ENCODE measurements at places on chromosomes 4 and X. TPM values are rescaled to one million over a fixed set of nuclear protein-coding genes. Genes with fewer than 3 reads are reported as not detected.

GRCh38 chr4:86857341-86858052, 8.3 kb upstream of the SLC10A6 start:
- DNase-seq: no peak

DNA sequence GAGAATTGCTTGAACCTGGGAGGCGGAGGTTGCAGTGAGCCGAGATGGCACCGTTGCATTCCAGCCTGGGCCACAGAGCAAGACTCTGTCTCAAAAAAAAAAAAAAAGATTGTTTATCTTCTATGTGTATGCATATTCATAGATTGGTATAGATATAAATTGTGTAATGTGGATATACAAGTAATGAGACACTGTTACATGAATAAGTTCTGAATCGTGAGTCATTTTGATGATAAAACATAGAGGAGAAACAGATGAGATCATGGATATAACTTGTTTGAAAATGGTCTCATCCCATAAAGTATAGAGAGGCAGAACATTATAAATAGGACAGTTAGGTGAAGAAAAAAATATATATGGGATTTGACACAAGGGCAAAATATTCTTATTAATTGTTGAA, 628.0 kb downstream of the IL1RAPL1 start:
- no peak for DNase-seq

DNA sequence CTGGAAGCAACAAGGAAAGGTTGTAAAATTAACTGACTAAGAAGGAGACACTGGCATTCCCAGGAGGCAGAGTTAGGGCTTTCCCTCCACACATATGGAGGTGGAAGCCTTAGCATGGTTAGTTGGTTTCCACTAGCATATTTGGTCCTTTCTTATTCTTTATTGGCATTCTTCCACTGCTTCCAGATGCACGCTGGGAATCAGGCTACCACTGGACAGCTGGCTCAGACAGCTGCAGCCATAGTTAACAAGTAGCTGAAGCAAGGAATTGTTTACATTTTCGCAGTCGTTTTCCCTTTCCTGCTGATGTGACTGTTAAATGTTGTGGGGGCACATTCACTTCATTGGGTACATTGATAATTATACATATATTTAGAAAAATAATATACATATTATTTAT, 169.2 kb downstream of the GRIA2 start:
- peak; percentile 0 for DNase-seq

- peak; percentile 79 for DNase-seq
These were observed 35.3 kb upstream of the GPR78 start for GRCh38 chr4:8544741-8545438.

Gene RAPGEF2
- total RNA-seq: 47.1 TPM

Gene MAGEA2
- total RNA-seq: not detected

- DNase-seq: no peak
These were observed 202.6 kb downstream of the TLL1 start for GRCh38 chr4:166075599-166075998.

GRCh38 chr4:30600246-30601017, 119.7 kb upstream of the PCDH7 start:
- peak; percentile 35 for DNase-seq

Gene JAKMIP1
- not detected for total RNA-seq

DNA sequence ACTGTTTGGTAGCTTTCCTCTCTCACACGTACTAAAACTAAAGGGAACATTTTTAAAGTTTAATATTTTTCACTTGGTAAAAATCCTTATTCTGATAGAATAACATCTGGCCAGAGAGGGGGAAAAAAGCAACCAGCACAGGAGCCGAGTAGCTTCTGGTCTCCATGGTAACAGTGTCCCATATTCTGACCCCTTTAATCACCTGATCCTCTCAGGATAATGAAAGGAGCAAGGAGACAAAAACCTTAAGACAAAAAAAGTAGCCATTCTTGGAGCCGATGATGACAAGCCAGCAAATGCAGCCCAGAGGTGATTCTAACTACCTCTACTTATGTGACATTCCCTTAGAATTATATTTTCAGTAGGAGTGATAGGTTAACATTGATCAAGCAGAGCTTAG, 126.6 kb downstream of the SLC39A8 start:
- DNase-seq: no peak

- DNase-seq: no peak
These were observed 54.5 kb downstream of the FAM184B start for GRCh38 chr4:17726911-17727310.

- DNase-seq: peak; percentile 90
These were observed 2.1 kb upstream of the FAT1 start for GRCh38 chr4:186725469-186726425.

Gene MAGEC1
- not detected for total RNA-seq

- no peak for DNase-seq
These were observed 1278.6 kb downstream of the PCDH7 start for GRCh38 chr4:31998807-31999206.

Gene CLDN34
- under 0.01 TPM for total RNA-seq

DNA sequence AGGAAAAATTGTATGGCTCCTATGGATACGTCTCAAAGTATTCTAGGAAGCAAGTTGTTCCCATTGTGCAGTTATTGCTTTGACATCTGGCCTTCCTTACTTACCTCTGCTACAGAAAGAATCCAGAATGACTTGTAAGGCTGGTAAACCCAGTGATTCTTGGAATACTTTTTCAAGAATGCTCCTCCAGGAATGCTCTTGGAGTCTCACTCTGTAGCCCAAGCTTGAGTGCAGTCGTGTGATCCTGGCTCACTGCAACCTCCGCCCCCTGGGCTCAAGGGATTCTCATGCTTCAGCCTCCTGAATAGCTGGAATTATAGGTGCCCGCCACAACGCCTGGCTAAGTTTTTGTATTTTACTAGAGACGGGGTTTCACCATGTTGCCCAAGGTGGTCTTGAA, 38.1 kb downstream of the GAB1 start:
- no peak for DNase-seq

DNA sequence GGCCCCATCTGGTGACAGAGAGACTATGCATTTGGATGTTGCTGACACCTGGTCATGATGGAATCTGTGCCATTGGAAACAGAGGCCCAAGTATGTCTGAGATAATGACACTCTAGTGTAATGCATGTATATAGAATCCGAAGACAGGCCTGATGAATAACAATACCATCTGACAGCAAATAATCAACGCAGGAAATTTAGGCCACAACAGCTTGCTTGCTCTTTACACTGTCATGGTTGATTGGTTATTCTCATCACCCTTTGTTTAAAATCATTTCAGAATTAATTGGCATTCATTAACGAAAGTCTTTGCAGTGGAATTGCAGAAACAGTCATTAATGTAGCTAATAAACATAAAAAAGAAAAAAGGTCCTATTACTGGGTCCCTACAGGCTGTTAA, 194.8 kb downstream of the AFF2 start:
- no peak for DNase-seq

DNA sequence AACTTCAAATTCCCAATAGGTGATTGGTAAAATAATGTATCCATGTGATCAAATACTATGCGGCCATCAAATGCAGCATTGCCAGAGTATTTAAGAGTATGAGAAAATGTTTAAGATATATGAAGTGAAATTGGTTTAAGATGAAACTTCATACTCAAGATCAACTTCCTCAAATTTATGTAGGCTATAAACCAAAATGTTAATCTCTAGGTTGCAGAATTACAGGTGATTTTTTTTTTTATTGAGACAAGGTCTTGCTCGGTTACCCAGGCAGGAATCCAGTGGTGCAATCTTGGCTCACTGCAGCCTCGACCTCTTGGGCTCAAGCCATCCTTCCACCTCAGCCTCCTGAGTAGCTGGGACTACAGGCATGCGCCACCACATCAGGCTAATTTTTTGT, 25.3 kb downstream of the ACSL4 start:
- DNase-seq: no peak

GRCh38 chrX:134981910-134982309, 8.9 kb upstream of the SMIM10 start:
- DNase-seq: no peak

Gene BST1
- 19.9 TPM for total RNA-seq

DNA sequence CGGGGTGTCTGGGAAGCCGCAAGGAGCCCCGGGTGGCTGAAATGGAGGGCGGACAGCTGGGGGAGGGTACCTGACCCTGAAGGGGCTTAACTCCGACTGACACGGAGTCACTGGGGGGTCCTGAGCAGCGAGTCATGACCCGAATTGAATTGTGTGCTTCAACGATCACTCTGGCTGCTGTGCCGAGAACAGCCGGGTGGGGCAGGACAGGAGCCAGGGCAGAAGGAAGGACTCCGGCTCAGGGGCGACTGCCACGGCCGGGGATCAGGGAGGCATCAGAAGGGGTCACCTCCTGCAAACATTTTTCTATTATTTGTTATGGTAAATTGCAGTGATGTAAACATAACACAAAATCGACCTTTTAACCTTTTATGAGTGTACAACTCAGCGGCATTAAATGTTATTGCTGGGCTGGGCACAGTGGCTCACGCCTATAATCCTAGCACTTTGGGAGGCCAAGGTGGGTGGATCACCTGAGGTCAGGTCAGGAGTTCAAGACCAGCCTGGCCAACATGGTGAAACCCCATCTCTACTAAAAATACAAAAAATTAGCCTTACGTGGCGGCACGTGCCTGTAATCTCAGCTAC, 21.6 kb downstream of the ZFYVE28 start:
- no peak for DNase-seq

DNA sequence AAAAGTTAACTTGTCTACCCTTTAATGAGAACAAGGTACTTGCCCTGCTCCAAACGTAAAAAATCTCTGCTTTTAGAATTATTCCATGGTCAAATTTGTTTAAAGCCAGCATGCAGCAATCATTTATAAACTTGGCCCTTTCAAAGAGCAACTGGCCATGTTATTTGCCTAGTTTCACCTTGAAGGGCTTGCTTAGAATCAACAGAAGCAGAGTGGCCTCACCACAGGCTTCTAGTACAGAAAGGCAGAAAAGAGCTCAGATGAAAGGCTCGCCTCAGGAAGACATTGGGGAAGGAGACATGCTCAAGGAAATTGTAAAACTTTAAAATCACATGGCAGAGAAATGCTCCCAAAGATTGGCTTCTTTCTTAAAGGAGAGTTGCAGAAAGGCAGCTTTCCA, 53.8 kb upstream of the USP26 start:
- DNase-seq: no peak

Gene NR3C2
- under 0.01 TPM for total RNA-seq

DNA sequence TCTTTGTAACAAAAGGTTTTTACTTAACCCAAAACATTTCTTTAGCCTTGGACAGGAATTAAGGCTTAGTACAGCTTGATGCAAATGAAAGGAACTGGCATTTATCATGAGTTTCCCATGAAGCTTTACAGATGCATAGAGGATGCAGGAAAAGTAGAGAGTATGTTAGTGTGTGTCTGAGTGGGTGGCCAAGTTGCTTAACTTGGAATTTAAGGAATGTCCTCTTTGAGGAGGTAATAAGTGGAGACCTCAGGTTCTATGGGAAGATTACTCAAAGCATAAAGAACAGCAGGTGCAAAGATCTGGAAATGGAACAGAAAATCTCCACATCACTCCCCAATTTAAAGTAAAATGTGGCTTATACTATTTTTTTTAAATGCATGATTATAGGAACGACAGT, 457.9 kb downstream of the KCNIP4 start:
- DNase-seq: no peak

DNA sequence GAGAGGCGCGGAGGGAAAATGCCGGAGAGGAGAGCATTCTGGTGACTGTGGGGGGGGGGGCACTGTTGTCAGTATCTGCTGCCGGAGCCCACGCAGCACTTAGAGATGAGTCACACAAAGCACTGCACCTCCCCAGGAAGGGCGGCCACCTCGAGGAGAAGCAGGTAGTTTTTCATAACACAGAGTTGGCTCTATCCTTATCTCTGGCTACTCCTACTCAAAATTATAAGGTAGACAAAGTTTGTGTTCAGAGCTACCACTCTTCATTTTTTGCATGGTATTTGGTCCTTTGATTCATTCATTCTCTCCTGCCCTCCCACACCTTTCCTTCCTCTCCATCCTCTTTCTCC, 76.2 kb upstream of the SCOC start:
- peak; percentile 26 for DNase-seq

Gene AMBN
- not detected for total RNA-seq

DNA sequence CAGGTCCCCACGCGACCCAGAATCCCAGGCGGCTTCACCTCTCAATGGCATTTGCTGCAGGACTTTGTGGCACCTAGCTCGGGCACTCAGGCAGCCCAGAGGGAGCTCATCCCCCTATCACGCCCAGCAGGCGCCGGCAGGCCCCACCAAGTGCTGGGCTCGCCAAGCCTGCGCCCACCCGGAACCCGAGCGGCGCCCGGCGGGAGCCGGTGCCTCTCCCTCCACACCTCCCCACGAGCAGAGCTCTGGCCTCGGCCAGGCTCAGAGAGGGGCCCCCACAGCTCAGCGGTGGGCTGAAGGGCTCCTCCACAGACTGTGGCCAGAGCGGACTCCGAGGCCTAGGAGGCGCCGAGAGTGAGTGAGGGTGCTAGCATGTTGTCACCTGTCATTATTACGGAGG, 286.3 kb downstream of the PDHA2 start:
- DNase-seq: no peak

GRCh38 chr4:183099537-183100297, 660 bp downstream of the WWC2 start:
- no peak for DNase-seq

- DNase-seq: no peak
These were observed 19.8 kb upstream of the ADD1 start for GRCh38 chr4:2823671-2824328.

Gene ZBTB49
- 6.4 TPM for total RNA-seq

- DNase-seq: no peak
These were observed 28.2 kb downstream of the PHKA1 start for GRCh38 chrX:72685810-72686456.

Gene CXCR3
- not detected for total RNA-seq

DNA sequence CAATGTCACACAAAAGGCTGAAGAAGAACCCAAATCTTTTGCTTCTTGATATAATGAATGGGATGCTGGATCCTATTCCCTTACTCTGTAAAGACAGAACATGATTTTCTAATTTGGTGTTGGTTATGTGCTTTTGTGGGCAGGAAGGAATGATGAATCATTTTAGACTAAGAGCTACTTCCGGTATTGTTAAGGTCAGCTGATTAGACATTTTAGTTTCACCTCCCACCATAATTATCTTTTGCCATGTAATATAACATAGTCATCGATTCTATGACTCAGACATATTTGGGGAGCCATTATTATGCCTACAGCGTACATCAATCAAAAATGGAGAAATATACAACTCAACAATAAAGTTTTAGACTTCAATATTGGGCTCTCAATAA, 265.3 kb downstream of the ZNF674 start:
- peak; percentile 6 for DNase-seq

Gene SAGE1
- not detected for total RNA-seq

DNA sequence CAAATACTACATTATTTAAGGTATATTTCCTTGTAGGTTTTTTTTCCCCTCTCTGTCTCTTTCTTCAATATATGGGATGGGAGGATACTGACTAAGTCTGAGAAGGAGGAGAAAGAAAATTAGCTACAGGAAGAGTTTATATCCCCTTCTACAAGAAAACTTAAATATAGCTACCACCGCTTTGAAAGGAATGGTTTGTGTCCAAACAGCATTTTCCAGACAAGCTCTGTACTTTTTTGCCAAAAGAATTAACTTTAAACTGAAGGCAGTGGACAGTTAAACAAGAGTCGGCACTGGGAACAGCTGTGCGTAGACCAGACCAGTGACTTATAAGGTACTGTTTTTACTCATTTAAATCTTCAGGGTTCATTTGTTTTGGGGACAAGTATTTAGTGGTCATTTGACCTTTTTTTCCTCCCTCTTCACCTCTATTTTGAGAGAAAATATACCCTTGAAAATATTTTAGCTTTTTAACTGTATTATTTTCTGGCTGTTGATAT, 303.7 kb downstream of the ARHGAP24 start:
- peak; percentile 71 for DNase-seq

GRCh38 chrX:118143578-118143977, 27.0 kb upstream of the KLHL13 start:
- no peak for DNase-seq

GRCh38 chrX:17634542-17635207, 102.6 kb upstream of the SCML1 start:
- no peak for DNase-seq
